ENCODE measurements at places on chromosomes 6 and 20.

DNA sequence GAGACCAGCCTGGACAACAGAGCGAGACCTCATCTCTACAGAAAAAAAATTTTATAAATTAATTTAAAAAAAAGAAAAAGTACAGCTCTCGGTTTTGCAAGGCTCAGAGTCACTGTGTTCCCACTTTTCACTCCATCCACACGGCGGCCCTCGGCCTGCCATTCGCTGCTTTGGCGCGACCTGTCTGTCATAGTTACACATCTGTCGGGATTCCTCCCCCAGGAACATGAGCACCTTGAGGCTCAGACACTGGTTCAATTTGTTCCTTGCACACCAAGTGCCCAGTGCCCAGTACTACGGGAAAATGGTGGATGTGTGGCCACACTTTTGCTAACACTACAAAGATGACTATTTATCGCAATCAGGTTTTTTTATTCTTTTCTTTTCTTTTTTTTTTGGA, 8.4 kb downstream of the CTSZ start:
- no peak for DNase-seq

DNA sequence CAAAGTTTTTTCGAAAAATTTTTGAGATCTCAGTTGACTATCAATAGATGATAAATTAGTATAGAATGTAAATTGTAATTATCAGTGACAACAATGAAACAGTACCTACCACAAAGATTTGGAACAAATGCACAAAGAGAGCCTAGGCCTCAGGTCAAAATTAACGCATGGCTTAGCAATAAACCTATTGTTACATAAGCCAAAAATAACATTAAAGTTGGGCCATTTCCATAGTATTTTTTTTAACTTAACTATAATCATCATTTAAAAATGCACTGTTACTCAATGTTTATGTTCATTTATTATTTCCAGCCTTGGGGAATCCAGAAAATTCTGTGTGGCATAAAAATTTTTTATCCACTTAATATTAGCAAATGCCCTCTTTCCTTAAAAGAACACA, 117.0 kb downstream of the EPB41L2 start:
- no peak for DNase-seq

- DNase-seq = no peak
Observed at GRCh38 chr6:36252005-36252404, 17.9 kb upstream of the PNPLA1 start.

DNA sequence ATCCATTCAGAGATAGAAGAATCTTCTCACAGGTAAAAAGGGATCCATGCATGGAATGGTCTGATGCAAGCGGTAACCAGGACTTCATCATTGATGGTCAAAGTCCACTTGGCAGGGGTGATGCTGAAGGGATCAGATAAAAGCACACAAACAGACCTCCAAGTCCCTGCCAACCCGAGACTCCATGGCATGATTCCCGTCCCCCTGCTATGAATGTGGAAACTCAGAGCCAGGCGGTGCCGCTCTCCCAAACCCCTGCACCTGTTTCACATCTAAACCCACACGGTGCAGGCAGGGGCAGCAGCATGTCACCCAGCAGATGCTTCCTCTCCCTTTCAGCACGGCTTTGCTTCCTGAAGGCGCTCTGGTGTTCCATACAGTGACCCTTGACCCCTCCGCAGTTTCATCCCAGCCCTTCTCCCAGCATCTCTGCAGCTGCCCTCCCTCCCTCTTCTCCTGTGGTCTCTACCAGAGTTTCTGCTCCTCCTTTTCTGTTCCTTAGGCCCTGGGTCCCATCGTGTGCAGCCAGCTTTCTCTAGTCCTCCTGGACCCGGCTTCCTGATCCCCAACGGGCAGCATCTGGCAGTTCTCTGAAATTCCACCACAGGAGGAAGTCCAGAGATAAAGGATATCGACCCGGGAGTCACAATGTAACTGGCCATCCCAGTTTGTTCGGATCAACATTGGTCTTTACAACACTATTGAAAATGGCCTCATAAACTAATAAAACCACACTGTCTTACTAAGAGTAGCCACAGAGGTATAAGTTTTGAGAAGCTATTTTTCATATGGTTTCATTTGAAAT, 235.0 kb downstream of the TTLL2 start:
- DNase-seq = no peak

DNA sequence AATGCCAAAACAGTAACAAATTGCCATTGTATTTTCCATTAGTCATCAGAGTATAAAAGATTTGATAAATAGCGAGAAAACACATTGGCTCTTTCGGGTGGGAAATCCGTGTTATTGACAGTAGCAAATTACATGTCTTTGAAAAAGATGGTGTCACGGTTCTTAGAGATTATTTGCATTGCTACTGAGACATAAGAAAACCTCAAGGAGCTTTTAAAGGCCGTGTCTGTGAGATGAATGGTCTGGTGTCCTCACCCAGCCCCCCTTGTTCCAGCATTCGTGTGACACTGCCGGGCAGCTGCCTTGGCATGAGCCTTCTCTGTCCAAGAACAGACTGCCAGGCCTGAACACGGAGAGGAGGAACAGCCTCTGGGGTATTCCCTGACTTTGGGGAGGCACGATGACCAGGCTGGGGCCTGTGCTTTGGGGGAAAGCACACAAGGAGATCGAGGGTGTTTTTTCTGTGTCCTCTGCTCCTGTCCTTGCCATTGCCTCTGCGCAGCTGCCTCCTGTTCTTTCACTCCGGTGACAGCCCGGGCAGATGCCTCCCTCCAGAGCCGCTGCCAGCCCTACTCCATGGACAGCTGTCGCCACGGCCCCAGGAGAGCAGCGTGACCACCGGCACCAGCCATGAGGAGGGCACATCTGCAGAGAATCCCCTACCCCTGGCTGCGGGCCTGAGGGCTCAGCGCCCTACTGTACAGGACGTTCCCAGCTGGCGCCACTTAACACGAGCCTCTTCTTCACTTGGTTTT, 167.7 kb upstream of the CDYL start:
- no peak for DNase-seq

GRCh38 chr20:43404878-43405277, 52.8 kb upstream of the SRSF6 start:
- no peak for DNase-seq

GRCh38 chr6:110471726-110472365, 4.6 kb downstream of the SLC22A16 start:
- no peak for DNase-seq

- DNase-seq = no peak
Observed at GRCh38 chr6:137637121-137637520, 142.9 kb upstream of the OLIG3 start.

GRCh38 chr20:8930726-8931125, 138.2 kb upstream of the PLCB4 start:
- no peak for DNase-seq

DNA sequence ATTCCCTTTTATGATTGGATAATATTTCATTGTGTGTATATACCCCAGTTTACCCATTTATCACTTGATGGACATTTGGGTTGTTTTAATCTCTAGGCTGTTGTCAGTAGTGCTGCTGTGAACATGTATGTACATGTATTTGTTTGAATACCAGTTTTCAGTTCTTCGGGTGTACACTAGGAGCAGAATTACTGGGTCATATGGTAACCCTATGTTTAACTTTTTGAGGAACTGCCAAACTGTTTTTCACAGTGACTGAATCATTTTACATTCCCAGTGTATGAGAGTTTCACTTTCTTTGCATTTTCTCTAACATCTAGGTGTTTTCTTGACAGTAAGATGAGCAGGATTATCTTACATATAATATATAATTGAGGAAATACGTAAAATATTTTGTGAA, 44.7 kb upstream of the ADIG start:
- DNase-seq = no peak

DNA sequence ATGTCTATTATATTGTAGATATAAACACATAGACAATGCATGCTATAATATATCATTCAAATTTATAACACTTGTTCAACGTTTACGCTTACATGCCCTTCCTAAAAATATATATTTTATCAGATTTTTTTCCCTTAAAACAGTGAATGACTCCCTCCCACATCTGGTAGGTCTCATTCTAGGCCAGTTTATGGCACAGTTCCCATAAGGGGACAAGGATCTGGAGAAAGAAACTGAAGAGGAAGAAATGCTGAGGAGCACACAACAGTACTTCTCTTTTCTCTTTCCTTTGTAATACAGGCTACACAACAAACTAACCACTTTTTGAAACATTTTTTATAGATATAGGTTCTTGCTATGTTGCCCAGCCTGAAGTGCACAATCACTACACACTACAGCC, 48.6 kb upstream of the RCAN2 start:
- DNase-seq = no peak

GRCh38 chr20:49725694-49726093, 12.0 kb upstream of the B4GALT5 start:
- DNase-seq = no peak

DNA sequence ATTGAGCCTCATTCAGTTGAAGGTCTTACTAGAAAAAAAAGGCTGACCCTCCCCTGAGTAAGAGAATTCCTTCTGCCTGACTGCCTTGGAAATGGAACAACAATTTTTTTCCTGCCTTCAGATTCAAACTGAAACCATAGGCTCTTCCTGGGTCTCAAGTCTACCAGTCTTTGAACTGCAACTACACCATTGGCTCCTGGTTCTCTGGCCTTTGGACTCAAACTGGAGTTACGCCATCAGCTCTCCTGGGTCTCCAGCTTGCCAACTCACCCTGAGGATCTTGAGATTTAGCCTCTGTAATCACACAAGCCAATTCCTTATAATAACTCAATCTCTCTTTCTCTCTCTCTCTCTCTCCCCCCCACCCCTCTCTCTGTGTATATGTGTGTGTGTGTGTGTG, 36.0 kb upstream of the SNX9 start:
- no peak for DNase-seq

- DNase-seq = no peak
Observed at GRCh38 chr6:71851214-71851613, 35.1 kb upstream of the RIMS1 start.

DNA sequence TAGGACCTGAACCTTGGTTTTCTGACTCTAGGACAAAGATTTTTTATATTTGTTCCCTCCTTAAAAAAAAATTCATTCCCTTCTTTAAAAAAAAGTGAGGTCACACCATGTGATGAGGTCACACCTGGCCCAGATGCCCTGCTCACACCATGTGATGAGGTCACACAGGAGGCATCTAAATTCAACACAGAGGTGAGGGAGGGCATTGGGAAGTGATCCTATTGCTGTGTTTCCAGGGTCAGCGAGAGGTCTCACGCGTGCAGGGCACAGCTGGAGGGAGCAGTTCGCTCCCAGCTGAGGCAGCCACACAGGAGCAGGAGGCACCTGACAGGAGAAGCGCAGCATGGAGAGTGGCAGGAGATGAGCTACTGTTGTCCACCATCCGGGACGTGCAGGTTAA, 92.5 kb downstream of the SLC22A23 start:
- no peak for DNase-seq

GRCh38 chr20:53253668-53254067, 281.5 kb downstream of the TSHZ2 start:
- DNase-seq = no peak

GRCh38 chr6:111207141-111207858, 120.0 kb downstream of the SLC16A10 start:
- no peak for DNase-seq

- no peak for DNase-seq
Observed at GRCh38 chr6:28979679-28980078, 25.4 kb downstream of the ZNF311 start.

- peak; percentile 37 for DNase-seq
Observed at GRCh38 chr6:47780510-47781356, 1.1 kb upstream of the OPN5 start.

GRCh38 chr6:144809120-144809519, 524.0 kb downstream of the UTRN start:
- DNase-seq = no peak

GRCh38 chr6:42781796-42782688, at the start of gene BICRAL:
Gene BICRAL (plus strand): TSS chr6:42782052. CDS start chr6:42822023, 39,971 bp downstream.
- peak; percentile 81 for DNase-seq

- DNase-seq = no peak
Observed at GRCh38 chr6:26122402-26122792, 35.2 kb downstream of the HFE start.

DNA sequence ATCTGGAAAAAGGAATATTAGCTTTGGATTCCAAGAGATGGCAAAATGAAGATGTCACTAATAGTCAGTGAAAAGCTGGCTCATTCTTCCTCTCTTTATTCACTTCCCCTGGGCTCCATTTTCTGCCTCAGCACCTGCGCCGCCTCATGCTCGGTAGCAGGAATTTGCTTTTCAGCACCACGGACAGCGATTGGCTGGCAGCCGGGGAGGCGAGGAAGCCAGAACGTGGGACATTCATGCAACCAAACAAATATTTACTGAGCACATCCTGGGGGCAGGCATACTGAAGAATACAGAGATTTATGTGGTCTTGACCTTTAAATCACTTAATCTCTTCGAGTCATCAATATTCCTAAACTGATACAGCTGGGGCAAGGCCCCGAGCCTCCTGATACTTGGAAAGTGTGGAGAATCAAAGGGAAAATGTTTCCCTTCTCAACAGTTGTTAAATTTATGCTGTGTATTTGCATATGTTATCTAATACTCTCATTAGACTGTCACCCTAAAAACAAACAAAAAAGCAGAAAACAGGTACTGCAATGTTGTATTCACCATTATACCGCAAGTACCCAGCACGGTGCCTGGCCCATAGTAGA, 12.1 kb upstream of the PDYN start:
- no peak for DNase-seq

DNA sequence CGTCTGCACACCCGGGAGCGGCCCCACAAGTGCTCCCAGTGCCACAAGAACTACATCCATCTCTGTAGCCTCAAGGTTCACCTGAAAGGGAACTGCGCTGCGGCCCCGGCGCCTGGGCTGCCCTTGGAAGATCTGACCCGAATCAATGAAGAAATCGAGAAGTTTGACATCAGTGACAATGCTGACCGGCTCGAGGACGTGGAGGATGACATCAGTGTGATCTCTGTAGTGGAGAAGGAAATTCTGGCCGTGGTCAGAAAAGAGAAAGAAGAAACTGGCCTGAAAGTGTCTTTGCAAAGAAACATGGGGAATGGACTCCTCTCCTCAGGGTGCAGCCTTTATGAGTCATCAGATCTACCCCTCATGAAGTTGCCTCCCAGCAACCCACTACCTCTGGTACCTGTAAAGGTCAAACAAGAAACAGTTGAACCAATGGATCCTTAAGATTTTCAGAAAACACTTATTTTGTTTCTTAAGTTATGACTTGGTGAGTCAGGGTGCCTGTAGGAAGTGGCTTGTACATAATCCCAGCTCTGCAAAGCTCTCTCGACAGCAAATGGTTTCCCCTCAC, 21.0 kb downstream of the PRDM1 start:
- no peak for DNase-seq

GRCh38 chr6:98787961-98788360, 46.4 kb upstream of the POU3F2 start:
- no peak for DNase-seq

- DNase-seq = no peak
Observed at GRCh38 chr6:152318278-152318677, 318.9 kb downstream of the SYNE1 start.

- DNase-seq = no peak
Observed at GRCh38 chr20:50578778-50579165, 68.6 kb downstream of the PTPN1 start.

GRCh38 chr6:21026576-21027273, 492.5 kb downstream of the CDKAL1 start:
- DNase-seq = no peak

GRCh38 chr6:74091136-74091793, 395.3 kb downstream of the CD109 start:
- DNase-seq = peak; percentile 2

Measured in frontal cortex (tissue), 4 donors.